Activated CD4-positive, alpha-beta T cell treated with anti-CD3 and anti-CD28 coated beads, Interleukin-2, Interleukin-4, amounts not matched to agents 100 ng/mL and 50 ng/mL, durations not matched to agents 16 hours and 8 hours (primary cell): ENCODE measurements at places on chromosomes 16 and 17.

- DNase-seq, result no peak
Observed at GRCh38 chr16:68251832-68252231, 6.7 kb downstream of the PLA2G15 start.

DNA sequence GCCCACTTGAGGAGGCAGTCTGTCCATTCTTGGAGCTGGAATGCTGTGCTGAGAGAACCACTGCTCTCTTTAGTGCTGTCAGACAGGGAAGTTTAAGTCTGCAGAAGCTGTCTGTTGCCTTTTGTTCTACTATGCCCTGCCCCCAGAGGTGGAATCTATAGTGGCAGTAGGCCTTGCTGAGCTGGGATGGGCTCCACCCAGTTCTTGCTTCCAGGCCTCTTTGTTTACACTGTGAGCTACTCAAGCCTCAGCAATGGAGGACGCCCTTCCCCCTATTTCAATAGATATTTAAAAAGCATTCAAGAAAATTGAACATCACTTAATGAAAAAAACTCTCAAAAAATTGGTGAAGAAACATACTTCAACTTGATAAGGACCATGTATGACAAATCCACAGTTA lies 313.5 kb downstream of the PHKB start:
- DNase-seq, result no peak

DNA sequence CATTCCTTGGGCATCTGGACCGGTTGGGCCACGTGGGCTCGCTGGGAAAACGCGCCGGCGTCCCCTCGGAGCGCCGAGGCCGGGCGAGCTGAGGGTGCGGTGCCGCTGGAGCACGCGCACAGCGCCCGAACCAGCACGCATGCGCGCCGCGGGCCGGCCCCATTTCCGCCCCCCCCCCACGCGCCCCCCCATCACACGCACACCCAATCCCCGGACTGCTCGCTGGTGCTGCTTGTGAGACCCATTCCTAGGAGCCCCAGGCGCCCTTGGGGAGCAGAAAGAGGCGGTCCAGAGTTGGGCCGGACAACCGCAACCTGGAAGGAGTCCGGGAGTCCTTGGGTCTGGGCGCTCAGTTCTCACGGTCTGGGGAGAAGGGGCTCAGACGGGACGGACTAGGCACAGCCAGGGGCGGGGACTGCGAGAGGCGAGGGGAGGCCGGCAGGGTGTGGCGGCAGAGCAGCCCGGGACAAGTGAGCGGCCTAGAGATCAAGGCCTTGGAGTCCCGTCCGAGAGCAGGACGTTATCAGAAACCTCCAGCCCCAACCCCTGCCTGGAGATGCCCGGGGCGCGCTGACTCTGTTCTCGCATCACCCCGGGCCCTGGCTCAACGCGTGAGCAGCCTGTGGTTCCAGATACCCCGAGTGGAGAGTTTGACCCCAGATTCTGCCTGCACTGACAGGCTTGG lies 6.0 kb upstream of the CBX8 start:
- no peak for DNase-seq

- DNase-seq, result no peak
Observed at GRCh38 chr17:65558683-65559460, 2.6 kb downstream of the AXIN2 start.

DNA sequence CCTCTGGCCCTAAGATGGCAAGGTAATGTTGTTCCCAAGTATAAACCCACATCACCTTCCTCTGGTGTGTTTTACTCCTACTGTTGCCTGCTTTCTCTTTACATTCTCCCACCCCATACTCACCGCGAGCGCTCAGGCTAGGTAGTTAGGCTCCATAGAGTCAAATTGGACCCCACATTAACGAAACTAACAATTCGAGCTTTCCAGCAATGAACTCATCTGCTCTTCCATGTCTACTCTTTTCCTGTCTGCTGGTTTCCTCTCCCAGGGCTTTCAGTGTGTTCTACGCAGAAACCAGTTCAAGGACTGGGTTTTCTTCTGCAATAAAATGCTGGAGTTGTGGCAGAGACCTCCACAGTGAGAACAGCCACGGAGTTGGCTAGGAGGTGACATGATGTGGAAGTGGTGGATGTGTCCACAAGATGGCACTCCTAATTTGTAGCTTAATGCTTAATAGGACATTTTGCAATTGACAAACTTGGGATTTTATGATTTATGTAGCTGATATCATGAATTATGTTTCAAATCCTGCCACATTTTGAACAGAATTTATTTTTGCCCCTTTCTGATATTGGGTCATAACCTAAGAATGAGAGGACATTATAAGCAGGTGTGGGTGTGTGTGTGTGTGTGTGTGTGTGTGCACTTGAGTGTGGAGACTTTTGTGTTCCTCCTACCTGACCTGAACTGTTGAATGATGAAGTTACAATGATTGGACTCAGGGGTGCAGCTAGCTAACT lies 2.2 kb upstream of the UQCRC2 start:
- DNase-seq, result no peak

- no peak for DNase-seq
Observed at GRCh38 chr17:61398721-61399130, 917 bp upstream of the TBX2 start.

DNA sequence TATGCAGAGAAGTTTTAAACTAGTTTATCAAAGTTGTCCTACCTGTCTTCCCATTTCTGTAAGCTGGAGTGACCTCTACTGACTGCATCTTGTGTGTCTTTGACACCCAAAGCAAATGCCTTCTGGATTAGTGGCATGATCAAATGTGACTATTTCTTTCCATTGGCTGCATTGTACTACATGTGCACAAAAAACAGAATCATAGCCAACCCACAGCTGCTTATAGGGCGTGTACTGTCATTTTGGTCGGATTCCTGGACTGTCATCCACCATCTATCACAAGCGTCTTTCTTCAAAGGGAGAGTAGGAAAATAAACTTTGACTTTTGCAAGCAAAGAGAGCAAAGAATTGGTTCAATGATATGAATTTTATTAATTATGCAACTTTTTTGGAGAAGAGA lies 310.6 kb downstream of the MAP2K6 start:
- DNase-seq, result no peak

DNA sequence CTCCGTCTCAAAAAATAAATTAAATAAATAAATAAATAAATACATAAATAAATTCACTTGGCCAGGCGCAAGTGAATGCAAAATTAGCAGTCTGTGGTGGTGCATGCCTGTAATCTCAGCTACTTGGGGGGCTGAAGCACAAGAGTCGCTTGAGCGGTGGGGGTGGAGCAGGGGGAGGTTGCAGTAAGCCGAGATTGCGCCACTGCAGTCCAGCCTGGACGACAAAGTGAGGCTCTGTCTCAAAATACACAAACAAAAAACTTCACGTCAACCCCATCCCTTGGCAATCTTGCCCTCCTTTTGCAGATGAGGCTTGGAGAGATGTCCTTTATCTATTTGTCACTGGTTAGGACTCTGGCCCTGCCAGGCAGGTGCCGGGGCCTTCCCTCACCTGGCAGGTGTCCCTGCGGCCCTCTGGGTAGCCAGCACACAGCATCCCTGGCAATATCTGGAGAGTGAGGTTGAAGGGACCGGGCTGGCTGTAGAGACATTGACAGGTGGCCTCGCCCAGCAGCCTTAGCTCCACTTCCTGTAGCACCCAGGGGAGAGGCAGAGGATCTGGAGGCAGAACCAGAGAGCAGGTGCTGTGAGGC lies 4.4 kb downstream of the PRSS36 start:
- DNase-seq, result no peak

- DNase-seq, result no peak
Observed at GRCh38 chr16:58022601-58023371, 2.8 kb upstream of the MMP15 start.

- no peak for DNase-seq
Observed at GRCh38 chr17:81210868-81211267, 11.9 kb downstream of the CEP131 start.

DNA sequence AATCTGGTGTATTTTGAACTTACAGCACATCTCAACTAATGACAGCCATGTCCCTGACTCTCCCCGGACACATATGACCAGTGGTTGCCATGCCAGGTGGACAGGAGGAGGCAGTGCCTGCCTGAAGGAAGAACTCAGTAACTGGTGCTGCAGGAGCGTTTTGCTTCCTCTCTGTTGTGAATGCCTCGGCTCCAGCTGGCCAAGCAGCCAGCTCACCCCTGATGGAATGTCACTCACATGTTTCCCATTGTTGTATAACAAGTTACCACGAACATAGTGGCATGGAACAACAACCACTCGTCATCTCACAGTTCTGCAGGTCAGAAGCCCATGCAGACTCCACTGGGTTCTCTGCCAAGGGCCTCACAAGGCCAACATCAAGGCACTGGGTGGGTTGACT lies 20.1 kb upstream of the IRF8 start:
- no peak for DNase-seq

- no peak for DNase-seq
Observed at GRCh38 chr17:79469646-79470045, 141.2 kb downstream of the RBFOX3 start.

DNA sequence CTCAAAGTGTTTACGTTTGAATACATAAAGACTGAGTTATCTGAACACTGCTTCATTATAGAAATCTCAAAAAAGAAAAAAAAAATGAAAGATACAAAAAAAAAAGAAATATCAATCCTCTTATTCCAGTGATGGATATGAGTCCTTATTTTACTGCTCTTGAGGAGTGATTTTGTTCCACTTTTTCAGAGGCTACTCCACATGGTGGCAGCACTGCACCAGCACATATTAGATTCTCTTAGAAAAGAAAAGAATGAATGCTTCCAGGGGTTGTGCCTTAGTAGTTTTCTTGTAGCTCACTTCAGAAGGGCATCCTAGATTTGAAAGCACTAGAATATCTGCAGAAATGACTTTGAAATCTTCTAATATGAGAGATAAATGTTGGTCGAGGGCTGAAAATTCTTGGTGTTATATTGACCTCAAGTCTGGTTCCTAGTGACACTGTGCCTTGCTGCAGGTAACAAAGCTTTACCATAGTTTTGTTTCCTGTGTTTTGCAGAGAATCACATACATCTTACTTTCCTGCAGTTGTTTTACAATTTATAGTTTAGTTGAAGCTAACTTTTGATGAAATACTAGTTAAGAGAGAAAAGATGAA lies 25.9 kb downstream of the AP2B1 start:
- peak; percentile 27 for DNase-seq

- DNase-seq, result no peak
Observed at GRCh38 chr17:67059372-67059771, 15.0 kb downstream of the CACNG1 start.

- DNase-seq, result no peak
Observed at GRCh38 chr17:50097926-50098325, 2.8 kb downstream of the PDK2 start.

GRCh38 chr17:73224237-73224636 lies 31.4 kb downstream of the COG1 start:
- peak; percentile 28 for DNase-seq

DNA sequence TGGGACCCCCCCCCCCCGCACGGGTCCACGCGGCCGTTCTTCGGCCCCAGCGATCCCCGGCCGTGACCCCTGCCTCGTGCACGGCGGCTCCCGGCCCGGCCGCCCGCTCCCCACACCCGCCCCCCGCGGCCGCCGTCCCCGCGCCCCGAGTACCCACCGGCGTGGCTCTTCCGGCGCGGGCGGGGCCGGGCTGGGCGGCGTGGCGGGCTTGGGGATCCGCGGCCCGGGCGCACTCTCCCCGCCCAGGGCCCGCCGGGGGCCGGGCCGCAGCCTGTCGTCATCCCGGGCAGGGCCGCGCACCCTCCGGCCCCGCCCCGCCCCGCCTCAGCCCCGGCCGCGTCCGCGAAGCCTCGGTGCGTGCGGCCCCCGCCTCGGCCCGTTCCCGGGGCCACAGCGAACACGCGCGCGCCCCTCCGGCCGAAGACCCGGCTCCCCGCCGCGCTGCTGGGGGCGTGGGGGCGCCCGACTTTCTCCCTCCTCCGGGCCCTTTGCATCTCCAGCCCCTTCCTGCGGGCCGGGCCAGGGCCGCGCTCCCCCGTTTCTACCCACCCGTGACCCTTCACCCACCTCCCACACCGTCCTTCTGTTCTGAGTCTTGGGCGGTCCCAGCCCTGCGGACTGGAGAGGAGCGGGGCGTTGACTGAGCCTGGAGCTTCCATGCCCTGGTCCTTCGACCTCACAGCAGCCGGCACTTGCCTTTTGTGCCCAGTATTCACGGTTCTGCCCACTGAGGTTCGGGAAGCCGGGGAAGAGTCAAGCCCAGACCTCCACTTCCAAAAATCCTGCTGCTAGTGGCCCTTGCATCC lies 840 bp downstream of the MYO1C start:
- DNase-seq, result peak; percentile 35

DNA sequence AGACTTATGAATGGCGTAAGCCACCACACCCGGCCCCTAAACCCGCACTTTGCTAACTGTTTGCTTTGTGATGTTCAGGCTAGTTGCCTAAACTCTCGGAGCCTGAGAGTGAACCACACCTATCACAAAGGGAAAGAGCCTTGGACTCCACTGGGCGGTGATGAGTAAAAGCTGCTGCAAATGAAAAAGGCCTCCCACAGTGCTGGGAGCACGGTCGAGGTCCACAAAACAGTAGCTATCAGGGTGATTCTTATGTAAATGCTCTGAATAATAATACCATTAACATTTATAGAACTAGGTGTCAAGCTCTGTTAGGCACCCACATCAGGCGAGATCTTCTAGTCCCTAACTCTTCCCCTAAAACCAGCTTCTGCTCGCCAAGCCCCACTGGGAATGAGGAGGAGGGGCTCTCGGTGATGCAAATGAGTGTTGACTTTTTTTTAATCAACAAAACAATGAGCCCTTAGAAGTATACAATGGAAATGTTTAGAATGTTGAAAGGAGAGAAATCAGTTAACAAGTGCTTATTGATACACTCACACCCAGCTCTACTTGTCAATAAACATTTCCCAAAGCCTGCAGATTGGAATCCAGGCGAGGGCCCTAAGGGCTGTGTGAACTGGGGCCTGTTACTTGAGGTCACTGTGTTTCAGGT lies 19.8 kb downstream of the FBRS start:
- no peak for DNase-seq

DNA sequence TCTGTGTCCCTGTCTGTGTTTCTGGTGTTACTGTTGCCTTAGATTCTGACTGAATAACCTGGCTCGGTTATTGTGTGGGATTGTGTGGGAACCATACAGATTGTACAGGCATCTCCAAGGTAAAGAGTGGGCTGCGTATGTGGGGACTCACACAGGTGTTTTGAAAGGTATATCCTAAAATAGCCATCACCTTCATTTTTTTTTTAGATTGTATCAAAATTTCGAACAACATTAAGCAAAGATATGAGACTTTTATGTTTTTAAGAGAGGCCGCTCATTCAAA lies 53.5 kb downstream of the ATP2C2 start:
- DNase-seq, result no peak

GRCh38 chr16:58195344-58195743 lies 2.6 kb downstream of the CSNK2A2 start:
- no peak for DNase-seq

- no peak for DNase-seq
Observed at GRCh38 chr17:31431098-31431851, 39.8 kb downstream of the RAB11FIP4 start.

DNA sequence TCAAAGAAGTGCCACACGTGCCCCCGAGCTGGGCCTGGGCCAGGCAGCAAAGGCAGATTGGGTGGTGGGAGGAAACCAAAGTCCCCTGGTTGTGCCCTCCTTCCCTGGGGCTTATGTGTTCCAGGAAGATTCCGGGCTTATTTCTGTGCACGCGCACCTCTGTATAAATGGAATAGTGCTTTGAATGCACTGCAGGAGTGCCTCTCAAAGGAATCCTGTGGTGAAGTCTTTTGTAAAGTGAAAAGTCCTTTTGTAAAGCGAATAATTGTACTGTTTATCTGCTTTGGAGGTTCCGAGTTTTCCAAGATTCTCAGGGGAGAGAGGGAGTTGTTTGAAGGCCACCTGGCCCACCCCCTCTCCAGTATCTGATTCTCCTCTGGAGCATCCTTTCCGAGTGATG lies 26.8 kb downstream of the C17orf75 start:
- DNase-seq, result no peak

GRCh38 chr17:21170809-21171208 lies 43.2 kb downstream of the TMEM11 start:
- DNase-seq, result no peak

- DNase-seq, result peak; percentile 100
Observed at GRCh38 chr17:45317111-45317928, 500 bp upstream of the MAP3K14 start.
